Endodermal cell (in vitro differentiated cells): ENCODE measurements at places on chromosomes 13 and 19.

DNA sequence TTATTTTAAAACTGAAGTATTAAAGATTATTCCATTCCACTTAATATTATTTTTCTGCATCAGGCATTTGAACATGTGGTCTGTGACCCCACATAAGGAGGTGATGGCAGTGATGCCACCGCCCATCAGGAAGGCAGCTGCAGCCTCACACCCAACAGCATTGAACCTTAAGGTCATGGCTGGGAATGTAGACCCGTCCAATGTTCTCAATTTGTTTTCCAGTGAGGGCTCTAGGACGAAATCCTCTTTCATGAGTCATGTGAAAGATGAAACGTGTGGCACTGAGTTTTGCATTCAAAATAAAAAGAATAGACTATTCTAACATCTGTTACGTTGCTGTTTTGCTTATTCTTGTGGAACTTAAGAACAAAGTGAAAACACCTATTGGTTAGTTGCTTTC, 74.5 kb upstream of the ANKRD10 start:
- DNase-seq: no peak

DNA sequence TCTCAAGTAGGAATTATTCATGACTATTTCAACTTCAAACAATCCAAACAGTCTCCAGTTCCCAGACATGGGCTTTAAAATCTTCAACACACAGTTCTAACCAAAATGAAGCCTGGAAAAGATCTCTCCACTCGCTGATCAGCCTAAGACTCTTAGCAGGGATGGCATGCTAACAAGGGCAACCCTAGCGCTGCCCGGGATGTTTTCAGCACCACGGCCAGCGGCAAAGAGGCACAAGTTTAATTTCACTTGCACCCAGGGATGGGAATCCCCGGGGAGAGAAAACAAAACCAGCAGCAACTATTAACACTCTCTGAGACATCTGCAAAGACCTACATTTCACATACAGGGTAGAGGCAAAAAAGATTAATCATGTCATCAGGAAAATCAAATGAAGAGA, 43.0 kb downstream of the CACNA1A start:
- DNase-seq: peak; percentile 88

- peak; percentile 67 for DNase-seq
These were observed 682 bp downstream of the SSBP4 start for GRCh38 chr19:18419699-18420460.

DNA sequence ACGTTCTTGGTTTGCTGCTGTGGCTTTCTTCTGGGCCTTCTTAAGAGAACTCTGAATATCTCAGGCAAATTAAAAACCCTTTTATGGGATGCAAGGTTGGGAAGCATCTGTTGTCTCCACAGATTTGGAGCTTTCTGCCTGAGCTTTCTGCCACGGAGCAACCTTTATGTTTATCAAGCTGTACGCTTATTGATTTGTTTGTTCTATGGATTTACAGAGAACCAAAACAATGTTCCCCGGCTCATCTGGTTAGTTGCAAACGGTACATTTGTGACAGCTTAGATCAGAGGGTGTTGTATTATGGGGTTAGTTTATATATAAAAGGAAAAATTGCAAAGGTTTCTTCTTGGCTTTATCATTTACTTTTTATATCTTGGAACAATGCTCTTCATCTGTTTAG, 479.6 kb downstream of the DIAPH3 start:
- no peak for DNase-seq

DNA sequence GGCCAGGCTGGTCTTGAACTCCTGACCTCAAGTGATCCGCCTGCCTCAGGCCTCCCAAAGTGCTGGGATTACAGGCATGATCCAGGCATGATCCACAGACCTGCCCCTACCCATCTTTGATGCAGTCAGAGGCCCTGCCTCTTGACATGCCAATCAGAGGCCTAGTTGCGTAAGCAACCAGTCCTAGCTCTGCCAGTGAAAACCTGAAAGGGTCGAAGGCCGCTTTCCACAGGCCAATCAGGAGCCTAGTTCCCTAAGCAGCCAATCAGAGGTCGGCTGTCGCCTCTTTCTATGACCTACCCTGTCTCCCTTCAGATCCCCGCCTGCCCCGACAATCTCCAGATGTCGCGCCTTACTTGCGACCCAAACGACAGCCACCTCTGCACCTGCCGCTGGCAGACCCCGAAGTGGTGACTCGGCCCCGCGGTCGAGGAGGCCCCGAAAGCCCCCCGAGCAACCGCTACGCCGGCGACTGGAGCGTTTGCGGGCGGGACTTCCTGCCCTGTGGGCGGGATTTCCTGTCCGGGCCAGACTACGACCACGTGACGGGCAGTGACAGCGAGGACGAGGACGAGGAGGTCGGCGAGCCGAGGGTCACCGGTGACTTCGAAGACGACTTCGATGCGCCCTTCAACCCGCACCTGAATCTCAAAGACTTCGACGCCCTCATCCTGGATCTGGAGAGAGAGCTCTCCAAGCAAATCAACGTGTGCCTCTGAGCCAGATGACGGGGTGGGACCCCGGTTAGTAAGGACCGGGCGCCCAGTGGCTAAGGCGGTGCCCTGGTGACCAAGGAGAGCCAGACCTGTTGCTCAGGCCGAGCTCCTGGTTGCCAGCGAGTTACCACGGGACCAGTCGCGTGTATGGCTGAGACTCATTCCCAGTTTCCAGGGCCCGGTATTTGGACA, 6.3 kb downstream of the SYDE1 start:
- peak; percentile 78 for DNase-seq

DNA sequence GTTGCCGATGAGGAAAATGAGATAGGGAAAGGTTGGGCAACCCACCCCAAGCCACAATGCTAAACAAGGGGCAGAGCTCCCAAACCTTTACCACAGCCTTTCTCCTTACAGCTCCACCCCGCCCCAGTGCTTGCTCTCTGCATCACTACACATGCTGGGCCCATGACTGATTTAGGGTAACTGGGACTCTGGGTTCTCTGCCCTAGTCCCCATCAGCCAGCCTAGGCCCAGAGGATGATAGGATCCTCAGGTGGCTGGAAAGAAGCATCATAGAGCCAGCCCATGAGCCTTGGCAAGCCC, 11.6 kb downstream of the C19orf47 start:
- DNase-seq: no peak

GRCh38 chr13:86932776-86933334, 738.3 kb upstream of the SLITRK5 start:
- peak; percentile 92 for DNase-seq
